ENCODE measurements at places on chromosomes 12 and 14. TPM values are rescaled to one million over a fixed set of nuclear protein-coding genes. Genes with fewer than 3 reads are reported as not detected.

DNA sequence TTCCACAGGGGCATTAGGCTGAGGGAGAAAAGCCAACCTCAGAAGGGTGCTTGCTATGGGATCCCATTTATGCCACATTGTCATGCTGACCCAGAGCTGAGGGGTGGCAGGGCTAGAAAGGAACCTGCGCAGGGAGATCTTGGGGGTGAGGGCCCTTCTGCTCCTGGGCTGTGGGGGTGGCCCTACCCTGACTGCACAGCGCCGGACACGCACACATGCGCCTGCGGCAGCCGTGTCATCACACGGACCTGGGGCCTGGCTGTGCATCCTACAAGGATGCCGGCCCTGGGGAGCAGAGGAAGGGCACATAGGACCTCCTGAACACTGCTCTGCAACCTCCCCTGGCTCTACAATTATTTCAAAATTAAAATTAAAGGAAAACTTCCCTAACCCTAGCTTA lies 6.9 kb downstream of the CDCA4 start:
- DNase-seq: no peak

DNA sequence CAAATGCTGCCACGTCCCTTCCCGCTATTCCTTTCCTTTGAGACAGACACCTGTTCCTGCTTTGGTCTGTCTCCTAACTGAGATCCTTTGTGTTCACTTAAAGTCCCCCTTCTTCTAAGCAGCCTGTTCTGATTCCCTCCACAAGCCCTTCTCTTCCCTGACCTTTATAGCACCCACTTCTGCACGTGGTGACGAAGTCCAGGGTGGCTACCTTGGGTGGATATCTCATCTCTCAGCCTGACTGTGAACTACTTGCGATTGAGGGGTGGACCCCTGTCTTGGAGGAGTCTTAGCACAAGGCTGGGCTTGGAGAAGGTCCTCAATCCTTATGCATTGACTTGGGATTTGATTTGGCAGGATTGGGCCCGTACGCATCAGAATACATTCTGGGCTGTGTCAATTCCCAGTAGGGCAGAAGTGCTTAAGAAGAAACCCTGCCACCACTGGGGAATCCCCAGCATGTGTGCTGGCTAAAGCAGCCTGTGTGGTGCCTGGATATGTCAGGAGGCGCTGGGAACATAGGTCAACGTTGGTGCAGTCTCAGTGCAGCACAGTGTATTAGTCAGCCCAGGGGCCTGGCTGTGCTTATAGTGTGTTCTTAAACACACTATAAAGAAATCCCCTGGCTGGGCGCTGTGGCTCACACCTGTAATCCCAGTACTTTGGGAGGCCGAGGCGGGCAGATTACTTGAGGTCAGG lies 23.6 kb downstream of the KRT80 start:
- peak; percentile 84 for DNase-seq

DDIT3 gene
- total RNA-seq: 24.6 TPM

ZC2HC1C gene
- 3.9 TPM for total RNA-seq

MIS18BP1 gene
- total RNA-seq: 18.2 TPM
